ENCODE measurements at places on chromosomes 16 and 17.

GRCh38 chr16:23539984-23540816 lies 16.9 kb downstream of the EARS2 start:
- no peak for DNase-seq

GRCh38 chr17:80005360-80006338 lies 30.0 kb downstream of the TBC1D16 start:
- DNase-seq: peak; percentile 42

DNA sequence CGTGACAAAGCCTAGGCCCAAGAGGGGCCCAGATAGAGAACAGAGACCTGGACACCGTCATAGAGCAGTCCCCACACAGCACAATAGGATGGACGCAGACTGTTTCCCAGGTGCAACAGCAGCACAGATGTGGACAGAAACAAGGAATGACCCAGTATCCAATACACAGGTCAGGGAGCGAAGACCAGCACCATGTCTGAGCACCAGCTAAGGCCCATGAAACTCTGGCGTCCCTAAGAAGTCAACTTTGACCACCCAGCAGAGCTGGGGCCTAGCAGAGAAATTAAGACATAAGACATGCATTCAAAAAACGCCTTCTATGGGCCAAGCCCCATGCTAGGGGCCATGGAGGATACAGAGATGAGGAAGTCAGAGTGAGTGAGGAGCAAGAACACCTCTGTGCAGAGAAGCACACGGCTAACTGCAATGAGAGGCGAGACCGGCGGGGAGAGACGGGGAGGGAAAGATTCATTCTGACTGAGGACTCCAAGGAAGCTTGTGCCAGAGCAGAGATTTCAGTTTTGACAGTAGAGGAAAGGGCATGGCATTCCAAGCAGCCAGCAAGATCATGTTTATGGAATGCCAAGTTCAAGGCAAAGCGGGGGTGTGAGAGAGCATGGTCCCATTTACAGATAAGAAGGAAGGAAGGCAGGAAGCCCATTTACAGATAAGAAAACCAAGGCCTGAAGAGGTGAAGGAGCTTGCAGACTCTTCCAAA lies 50.8 kb downstream of the PITPNM3 start:
- DNase-seq: no peak

GRCh38 chr17:27520491-27521185 lies 64.4 kb downstream of the KSR1 start:
- peak; percentile 34 for DNase-seq

DNA sequence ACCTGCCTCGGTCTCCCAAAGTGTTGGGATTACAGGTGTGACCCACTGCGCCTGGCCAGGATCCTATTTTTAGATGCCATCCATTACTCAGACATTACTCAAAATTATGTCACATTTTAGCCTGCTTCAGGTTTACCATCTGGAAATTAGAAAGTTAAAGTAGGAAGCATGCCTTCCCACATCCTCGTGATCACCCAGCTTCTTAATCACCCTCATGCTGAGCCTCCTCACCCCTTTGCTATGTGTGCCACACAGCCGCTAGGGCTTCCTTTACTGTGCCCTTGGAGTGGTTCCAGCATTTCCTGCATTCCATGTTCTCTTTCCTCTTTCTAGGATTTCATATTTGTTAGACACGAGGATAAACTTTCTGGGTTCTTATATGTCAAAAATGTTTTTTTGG lies 9.3 kb downstream of the ADORA2B start:
- no peak for DNase-seq

- no peak for DNase-seq
Observed at GRCh38 chr17:5686074-5686635, 101.8 kb upstream of the NLRP1 start.

DNA sequence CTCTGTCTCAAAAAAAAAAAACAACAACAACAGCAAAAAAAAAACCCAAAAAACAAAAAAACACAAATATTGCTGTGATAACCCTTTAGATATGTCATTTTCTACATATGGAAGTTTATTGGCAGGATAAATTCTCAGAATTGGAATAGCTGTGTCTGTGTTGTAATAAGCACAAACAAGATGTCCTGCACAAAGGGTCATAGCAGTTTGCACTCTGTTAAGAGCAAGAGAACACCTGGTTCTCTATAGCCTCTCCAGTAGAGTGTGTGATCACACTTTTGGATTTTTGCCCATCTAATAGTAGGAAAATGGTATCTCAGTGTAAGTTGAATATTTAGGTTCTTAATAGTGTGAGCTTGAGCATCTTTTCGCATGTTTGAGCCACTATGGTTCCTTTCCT lies 60.4 kb downstream of the USP43 start:
- no peak for DNase-seq

DNA sequence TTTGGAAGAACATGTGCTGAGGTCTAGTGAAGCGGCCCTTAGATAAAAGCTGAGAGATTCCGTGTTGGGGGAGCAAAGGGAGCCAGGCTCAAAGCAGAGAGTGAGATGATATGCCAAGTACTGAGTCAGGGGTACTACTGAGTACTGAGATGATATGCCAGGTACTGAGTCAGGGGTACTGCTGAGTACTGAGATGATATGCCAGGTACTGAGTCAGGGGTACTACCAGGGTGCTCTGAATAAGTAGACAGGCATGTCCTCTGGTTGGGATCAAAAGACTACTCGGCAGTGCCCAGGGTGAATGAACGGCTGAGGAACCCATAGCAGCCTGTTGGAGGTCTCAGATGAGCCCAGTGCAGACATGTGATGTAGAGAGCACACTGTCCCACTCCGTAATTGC lies 239.0 kb downstream of the SOX9 start:
- no peak for DNase-seq

GRCh38 chr17:67055041-67055443 lies 10.7 kb downstream of the CACNG1 start:
- no peak for DNase-seq

GRCh38 chr16:20074099-20074991 lies 655 bp upstream of the GPR139 start:
- no peak for DNase-seq

GRCh38 chr16:58518980-58519368 lies 3.7 kb downstream of the SETD6 start:
- DNase-seq: no peak

DNA sequence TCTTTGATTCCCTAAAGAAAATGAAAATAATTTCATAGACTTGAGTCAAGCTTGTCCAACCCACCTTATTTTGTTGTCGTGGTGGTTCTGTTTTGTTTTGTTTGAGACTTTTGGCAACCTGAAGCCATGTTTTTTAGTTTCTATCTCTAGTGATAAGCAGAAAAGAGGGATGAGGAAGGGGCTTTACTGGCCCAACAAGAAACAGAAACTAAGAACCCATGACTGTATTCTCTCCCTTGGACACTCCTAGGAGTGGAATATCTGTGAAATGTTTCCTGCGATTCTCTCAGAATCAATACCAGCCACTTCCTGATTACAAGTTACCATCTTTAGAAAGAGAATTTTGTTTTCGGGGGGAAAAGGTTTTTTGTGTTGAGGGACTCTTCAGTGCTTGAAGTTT lies 207.5 kb downstream of the PRKCA start:
- DNase-seq: no peak

- no peak for DNase-seq
Observed at GRCh38 chr16:85936816-85937215, 37.9 kb downstream of the IRF8 start.

DNA sequence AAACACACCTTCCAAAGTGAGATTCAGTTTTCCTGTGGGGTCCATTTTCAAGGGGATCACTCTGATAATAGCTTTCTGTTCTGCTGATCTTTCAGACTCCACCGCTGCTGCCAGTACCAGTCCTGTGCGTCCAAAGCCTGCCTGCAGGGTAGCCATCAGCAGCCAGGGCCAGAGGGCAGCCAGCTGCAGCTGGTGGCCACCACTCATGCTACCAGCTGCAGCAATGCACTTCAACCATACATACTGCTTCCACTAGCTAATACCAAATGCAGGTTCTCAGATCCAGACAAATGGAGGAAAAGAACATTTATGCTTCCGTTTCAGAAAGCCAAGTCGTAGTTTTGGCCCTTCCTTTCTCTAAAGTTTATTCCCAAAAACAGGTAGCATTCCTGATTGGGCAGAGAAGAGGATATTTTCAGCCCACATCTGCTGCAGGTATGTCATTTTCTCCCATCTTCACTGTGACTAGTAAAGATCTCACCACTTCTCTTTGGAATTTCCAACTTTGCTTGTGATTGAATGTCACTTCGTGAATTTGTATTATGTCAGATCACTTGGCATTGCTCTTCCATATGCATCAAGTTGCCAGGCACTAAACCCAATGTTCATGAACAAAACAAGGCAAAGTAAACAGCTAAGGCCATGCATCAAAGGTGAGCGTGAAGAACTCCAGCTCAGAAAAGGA lies 1.8 kb downstream of the RNF43 start:
- DNase-seq: no peak

DNA sequence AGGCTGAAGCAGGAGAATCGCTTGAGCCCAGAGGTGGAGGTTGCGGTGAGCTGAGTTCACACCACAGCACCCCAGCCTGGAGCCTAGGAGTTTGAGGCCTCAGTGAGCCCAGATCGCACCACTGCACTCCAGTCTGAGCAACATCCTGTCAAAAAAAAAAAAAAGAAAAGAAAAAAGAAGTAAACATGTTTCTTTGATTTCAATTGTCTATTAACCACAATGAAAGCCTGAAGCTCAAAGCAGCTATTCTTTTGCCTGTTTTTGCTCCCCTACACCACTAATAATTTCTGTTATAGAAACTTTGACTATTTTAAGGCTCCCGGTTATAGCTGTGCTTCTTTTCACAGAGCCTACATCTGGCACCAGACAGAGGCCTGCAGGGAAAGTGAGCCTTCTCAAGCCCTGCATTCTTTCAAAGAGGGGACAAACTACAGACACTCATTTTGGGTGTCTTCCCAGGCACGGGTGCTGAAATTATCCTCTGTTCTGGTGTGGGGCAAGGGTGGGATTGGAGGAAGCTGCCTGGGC lies 14.2 kb upstream of the SLC52A1 start:
- no peak for DNase-seq

GRCh38 chr16:89116341-89117226 lies 22.9 kb downstream of the ACSF3 start:
- DNase-seq: no peak

DNA sequence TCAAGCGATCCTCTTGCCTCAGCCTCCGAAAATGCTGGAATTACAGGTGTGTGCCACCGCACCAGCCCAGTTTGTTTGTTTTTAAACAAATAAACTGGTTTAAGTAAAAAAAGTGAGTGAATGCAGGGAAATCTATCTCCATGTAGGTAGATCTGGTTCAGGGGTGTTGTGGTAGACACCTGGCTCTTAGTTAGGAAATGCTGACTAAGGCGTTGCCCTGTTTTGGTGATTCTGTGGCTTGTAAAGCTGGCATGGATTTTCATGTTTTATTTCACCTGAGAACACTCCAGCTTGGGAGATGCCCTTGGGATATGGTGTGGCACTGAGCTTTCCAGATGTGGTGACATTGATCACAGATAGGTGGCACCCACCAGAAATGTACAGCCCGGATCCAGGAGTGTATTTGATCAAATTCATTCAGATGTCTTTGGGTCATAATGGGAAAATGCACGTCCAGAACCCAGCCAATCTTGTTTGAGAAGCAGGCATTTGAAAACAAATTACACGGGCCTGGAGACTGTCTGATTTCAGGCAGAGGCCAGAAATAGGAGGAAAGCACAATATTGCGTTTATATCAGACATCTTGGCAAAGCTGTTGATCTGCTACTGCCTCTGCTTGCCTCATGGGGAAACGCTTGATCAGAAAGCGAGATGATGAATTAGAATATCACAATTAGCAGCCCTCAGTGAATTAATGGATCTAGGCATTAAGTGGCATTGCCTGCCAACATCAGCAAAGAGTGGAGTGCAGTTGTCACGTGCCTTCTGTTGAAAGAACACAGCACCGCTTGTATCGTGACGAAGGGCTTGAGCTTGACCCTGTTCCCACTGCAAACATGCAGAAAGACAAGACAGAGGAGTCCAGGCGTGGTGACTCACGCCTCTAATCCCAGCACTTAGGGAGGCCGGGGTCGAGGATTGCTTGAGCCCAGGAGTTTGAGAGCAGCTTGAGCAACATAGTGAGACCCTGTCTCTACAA lies 7.3 kb upstream of the IL34 start:
- no peak for DNase-seq

DNA sequence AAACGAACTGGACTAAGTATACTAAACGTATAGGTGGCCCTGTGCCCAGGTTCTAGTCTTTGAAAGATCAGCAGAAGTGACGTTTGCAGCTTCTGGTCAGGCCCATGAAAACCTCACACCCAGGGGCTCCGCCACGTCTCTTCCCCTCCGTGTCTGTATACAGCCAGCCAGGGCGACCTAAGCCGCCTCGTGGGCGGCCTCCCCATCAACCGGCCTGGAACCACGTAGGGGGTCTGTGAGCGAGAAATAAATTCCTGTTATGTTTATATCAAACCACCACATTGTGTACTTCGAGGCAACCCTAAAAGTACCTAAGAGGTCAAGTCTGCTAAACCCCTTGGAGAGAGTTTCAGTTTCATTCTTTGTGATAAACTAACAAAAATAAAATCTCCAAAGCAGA lies 6.8 kb downstream of the TK1 start:
- no peak for DNase-seq

GRCh38 chr17:13688716-13689115 lies 87.0 kb upstream of the HS3ST3A1 start:
- DNase-seq: no peak

DNA sequence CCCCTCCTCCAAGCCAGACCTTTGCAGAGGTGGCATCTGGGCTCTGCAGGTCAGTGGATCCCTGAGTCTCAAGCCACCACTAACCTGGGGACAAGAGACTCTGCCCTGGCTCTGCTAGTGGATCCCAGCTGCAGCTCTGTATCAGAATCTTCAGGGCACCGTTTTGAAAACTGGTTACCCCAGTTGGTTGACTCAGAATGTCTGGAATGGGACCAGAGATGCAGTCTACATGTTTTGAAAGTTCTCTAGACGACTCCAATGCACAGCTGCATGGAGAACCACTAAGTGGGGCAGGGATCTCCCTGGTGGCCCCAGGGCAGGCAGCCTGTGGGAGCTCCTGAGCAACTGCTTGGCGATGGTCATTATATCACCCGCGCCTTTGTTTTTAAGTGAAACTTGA lies 34.1 kb upstream of the ADORA2B start:
- DNase-seq: no peak

GRCh38 chr17:66928949-66929348 lies 35.6 kb upstream of the CACNG4 start:
- DNase-seq: no peak

GRCh38 chr17:78670850-78671725 lies 93.9 kb upstream of the DNAH17 start:
- no peak for DNase-seq

GRCh38 chr17:72432881-72433280 lies 312.1 kb downstream of the SOX9 start:
- DNase-seq: no peak

DNA sequence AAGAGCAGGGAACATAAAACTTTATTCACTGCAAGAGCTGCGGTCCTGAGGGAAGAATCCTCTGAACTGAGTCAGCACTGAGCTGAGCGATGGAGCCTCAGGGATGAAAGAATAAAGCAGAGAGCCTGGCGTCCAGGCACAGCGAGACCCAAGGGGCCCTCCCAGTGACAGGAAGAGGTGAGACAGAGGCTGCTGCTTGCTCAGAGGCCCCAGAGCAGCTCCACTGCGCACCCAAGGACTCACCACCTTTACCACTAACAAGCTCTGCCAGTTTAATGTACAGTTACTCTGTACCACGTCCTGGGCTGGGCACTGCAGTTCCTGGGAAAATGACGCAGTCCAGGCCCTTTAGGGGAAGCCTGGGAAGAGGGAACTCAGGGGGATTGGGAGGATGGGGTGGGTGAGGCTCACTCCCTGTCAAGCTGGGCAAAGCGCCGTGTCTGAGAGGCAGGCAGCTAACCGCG lies 5.6 kb downstream of the GFAP start:
- no peak for DNase-seq

- no peak for DNase-seq
Observed at GRCh38 chr16:2970563-2970962, 1.4 kb downstream of the PAQR4 start.

All from amygdala (tissue), 56 donors.